Spleen (tissue), 13 donors: ENCODE measurements at places on chromosomes 5 and 9. TPM values are rescaled to one million over a fixed set of nuclear protein-coding genes. Genes with fewer than 3 reads are reported as not detected.

BHMT2 gene
- total RNA-seq, result 1.0 TPM

- H3K36me3 ChIP-seq, result no peaks in the 10 kb centered on the region
- no peak overlapping the region for H3K4me3 ChIP-seq
- H3K27ac ChIP-seq, result no peak overlapping the region
Measured at GRCh38 chr5:14579731-14580397, 1.7 kb upstream of the OTULINL start.

GRCh38 chr5:123440456-123441181 is 17.4 kb upstream of the CEP120 start:
- no peaks in the 10 kb centered on the region for H3K4me1 ChIP-seq
- no peak overlapping the region for H3K27ac ChIP-seq
- no peaks in the 10 kb centered on the region for H3K27me3 ChIP-seq
- no peaks in the 10 kb centered on the region for H3K36me3 ChIP-seq
- no peak overlapping the region for H3K4me3 ChIP-seq

- no peak overlapping the region for H3K4me3 ChIP-seq
- H3K36me3 ChIP-seq, result no peaks in the 10 kb centered on the region
- peaks cover 1% of the 10 kb centered on the region for H3K27me3 ChIP-seq
Measured at GRCh38 chr9:95574176-95574575, 57.4 kb upstream of the PTCH1 start.

DNA sequence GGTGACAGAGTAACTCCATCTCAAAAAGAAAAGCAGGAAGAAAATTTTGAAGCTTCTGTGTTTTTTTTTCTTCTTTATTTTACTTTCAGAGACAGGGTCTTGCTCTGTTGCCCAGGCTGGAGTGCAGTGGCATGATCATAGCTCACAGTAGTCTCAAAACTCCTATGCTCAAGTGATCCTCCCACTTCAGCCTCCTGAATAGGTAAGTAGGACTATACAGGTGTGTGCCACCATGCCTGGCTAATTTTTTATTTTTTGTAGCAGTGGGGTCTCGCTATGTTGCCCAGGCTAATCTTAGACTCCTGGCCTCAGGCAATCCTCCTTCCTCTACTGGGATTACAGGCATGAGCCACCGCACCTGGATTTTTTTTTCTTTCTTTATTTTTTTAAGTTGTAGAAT is 10.1 kb upstream of the C5orf24 start:
- no peaks in the 10 kb centered on the region for H3K27me3 ChIP-seq
- no peak for DNase-seq
- no peaks in the 10 kb centered on the region for H3K4me1 ChIP-seq
- no peak overlapping the region for H3K27ac ChIP-seq
- no peaks in the 10 kb centered on the region for H3K36me3 ChIP-seq
- H3K4me3 ChIP-seq, result no peak overlapping the region

DNA sequence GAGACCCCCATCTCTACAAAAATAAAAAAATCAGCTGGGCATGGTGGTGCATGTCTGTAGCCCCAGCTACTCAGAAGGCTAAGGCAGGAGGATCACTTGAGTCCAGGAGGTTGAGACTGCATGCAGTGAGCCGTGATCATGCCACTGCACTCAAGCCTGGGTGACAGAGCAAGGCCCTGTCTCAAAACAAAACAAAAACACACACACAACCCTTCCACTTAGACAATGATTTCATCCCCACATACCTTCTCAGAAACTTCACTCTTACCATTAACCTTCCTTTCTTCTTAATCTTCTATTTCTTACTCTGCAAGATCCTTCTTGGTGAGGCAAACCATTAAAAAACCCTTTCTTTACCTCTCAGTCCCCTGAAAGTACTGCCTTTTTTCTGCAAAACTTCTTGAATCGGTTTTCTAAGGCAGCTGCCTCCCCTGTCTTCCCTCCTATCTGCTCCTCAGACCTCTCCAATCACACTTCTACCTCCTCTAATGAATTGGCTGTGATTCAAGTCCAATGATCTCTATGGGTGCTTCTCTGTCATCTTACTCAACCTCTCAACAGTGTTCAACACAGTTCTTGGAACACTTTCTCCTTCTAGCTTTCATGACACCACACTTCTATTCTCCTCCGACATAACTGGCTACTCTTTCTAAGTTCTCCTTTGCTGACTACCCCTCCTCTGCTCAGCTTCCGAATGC is 47.3 kb downstream of the PFDN1 start:
- no peaks in the 10 kb centered on the region for H3K27me3 ChIP-seq
- H3K4me3 ChIP-seq, result no peak overlapping the region
- peaks cover 60% of the 10 kb centered on the region for H3K4me1 ChIP-seq
- no peak overlapping the region for H3K27ac ChIP-seq
- no peak for DNase-seq
- peaks cover 63% of the 10 kb centered on the region for H3K36me3 ChIP-seq

DNA sequence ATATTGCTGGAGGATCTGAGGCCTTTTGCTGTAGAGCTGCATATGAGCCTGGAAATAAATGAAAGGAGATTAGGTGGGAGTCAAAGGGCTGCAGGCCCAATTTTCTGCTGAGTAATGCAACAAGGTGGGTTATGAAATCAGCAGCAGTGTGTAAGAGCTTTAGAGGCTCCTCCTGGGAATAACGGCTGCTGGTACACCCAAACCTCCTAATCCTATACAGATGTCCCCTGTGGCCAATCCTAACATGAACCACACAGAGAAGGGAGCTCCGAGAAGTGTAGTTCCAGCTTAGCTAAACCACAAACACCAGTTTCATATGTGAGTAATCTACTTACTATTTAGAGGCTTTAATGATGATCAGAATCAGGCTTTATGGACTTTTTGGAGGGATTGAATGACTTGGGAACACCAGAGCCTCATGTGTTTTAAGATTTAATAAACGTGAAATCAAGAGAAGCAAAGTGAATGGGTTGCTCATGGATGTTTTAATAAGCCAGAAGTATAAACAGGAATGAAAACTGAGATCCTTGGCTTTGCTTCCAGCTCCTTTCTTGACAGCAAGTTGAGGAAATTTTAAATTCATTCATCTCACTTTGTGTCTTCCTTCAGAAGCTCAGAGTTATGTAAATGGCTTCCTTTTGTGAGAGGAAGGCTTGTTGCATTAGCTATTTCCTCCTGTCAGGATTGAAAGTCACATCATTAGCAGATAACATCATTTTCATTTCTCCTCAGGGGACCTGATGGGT is 437.5 kb downstream of the TMEM232 start:
- no peak overlapping the region for H3K27ac ChIP-seq
- no peaks in the 10 kb centered on the region for H3K4me1 ChIP-seq
- no peak for DNase-seq
- H3K4me3 ChIP-seq, result no peak overlapping the region

- no peak overlapping the region for H3K27ac ChIP-seq
- no peaks in the 10 kb centered on the region for H3K4me1 ChIP-seq
- H3K36me3 ChIP-seq, result no peaks in the 10 kb centered on the region
- no peak overlapping the region for H3K4me3 ChIP-seq
- no peaks in the 10 kb centered on the region for H3K27me3 ChIP-seq
- peak; percentile 78 for DNase-seq
Measured at GRCh38 chr5:133825631-133826289, 142.7 kb downstream of the C5orf15 start.

- H3K36me3 ChIP-seq, result peaks cover 5% of the 10 kb centered on the region
- H3K27me3 ChIP-seq, result no peaks in the 10 kb centered on the region
- no peak for DNase-seq
- peak overlapping the region; percentile 88 for H3K27ac ChIP-seq
- peak overlapping the region; percentile 70 for H3K4me3 ChIP-seq
Measured at GRCh38 chr9:120711841-120712538, 2.3 kb downstream of the MEGF9 start.

DNA sequence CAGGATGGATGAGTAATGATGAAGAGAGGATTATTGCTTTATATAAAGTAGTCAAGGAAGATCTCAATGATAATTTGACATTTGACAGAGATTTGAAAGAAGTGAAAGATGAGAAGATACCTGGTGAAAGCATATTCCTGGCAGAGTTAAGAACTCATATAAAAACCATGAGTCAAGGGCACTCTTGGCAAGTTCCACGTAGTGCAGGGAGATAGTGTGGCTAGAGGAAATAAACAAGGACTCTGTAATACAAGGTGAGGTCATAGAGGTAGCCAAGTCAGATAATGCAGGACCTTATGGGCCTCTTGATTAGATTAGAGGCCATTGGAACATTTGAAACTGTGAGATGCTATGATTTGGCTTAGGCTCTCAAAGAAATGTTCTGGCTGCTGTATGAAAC is 72.3 kb downstream of the HCN1 start:
- no peak for DNase-seq
- H3K27ac ChIP-seq, result no peak overlapping the region
- no peak overlapping the region for H3K4me3 ChIP-seq

TAF11L5 gene
- total RNA-seq, result not detected

DNA sequence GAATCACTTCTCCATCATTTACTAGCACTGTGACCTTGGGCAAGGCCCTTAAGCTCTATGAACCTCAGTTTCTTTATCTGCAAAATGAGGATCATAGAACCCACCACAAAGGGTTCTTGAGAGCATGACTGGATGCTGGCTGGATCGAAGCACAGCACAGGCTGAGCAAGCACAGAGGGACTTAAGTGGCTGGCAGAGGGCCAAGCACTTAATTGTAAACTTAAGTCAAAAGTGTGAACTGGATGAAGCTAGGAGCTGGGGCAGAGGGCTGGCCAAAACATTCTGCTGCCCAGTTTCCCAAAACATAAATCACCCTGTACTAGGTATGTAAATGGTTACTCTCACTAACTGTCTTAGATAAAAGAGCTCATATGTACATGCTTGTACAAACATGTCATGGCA is 112.3 kb upstream of the WWC1 start:
- no peak overlapping the region for H3K4me3 ChIP-seq
- H3K4me1 ChIP-seq, result no peaks in the 10 kb centered on the region
- DNase-seq, result no peak
- H3K27me3 ChIP-seq, result no peaks in the 10 kb centered on the region
- H3K36me3 ChIP-seq, result no peaks in the 10 kb centered on the region

GRCh38 chr9:33120620-33121019 is 44.1 kb upstream of the SMU1 start:
- peaks cover 22% of the 10 kb centered on the region for H3K4me1 ChIP-seq
- H3K4me3 ChIP-seq, result no peak overlapping the region
- H3K27me3 ChIP-seq, result no peaks in the 10 kb centered on the region
- peak overlapping the region; percentile 41 for H3K27ac ChIP-seq

DNA sequence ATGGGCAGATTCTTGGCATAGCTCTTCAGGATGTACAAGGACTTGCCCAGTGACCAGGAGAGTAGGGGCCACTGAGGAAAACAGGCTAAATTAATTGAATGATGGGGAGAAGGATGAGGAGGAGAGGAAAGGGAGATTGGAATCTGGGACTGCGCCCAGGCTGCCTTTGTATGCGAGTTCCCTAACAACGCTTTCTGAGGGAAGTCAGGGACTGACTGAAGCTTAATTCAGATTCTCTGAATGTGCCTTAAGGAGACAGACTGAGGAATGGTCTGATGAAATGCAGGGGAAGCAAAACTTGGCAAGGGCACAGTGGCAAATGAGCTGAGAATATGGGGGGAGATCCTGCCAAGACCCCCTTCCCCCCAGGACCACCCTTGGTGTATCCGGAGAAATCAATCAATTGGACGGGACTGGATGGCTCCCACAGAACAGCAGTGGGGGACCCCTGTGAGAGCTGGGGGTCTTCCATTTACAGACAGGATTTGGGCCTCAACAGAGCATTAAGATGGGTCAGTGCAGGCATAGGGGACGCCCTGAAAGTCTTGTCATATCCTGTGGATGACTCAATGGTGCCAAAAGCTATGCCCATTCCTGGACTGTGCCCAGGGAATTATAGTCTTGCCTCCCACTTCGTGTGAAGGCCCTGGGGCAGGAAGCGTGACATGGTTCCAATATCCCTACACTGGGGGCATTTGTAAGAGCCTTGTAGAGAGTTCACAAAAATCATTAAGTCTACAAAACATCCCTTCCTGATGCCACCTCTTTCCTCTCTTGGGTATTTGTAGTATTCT is 215.5 kb upstream of the TNC start:
- no peaks in the 10 kb centered on the region for H3K27me3 ChIP-seq
- no peaks in the 10 kb centered on the region for H3K36me3 ChIP-seq
- no peak overlapping the region for H3K27ac ChIP-seq

DNA sequence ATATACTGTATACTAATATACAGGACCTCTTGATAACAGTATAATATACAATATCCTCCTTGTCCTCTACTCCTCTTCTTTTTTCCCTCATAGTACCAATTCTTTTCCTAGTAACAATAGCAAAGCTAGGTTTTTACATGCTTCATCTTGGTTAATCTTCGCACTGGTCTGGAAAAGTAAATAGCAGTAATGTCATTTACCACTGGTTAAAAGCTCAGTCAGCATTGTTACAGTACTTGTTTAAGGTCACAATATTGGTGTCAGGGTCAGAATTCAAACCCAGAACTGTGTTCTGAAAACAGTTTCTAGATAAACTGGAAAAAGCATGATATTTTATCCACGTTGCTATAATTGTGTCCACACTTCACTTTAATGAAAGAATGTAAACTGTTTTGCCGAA is 692.4 kb upstream of the CDH6 start:
- H3K27ac ChIP-seq, result no peak overlapping the region
- no peaks in the 10 kb centered on the region for H3K27me3 ChIP-seq
- no peak overlapping the region for H3K4me3 ChIP-seq
- DNase-seq, result no peak

DNA sequence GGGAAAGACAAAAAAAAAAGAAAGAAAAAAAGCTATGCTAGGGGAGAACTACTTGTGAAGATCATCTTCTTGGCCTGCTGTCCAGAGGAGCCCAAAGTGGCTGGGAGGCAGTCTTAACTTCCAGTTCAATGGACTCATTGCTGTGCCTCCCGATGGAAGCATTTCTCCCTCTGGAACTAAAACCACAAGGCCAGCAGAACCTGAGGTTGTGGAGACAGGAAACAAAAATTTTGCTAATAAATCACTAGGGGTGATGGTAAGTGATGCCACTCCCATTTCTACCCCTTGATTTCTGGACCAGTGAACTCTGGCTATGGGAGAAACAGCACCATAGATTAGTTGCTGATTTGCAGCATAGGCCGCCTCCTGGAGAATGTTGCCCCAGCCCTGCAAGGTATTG is 123.4 kb upstream of the NFIL3 start:
- H3K36me3 ChIP-seq, result no peaks in the 10 kb centered on the region
- no peaks in the 10 kb centered on the region for H3K4me1 ChIP-seq
- no peak overlapping the region for H3K4me3 ChIP-seq

- peak overlapping the region; percentile 72 for H3K4me3 ChIP-seq
- no peaks in the 10 kb centered on the region for H3K36me3 ChIP-seq
- peaks cover 23% of the 10 kb centered on the region for H3K27me3 ChIP-seq
- peak overlapping the region; percentile 83 for H3K27ac ChIP-seq
- peaks cover 22% of the 10 kb centered on the region for H3K4me1 ChIP-seq
Measured at GRCh38 chr9:121500165-121500478, 478 bp upstream of the GGTA1 start.

- no peaks in the 10 kb centered on the region for H3K4me1 ChIP-seq
- H3K27me3 ChIP-seq, result peaks cover 41% of the 10 kb centered on the region
- no peak overlapping the region for H3K4me3 ChIP-seq
- DNase-seq, result peak; percentile 52
Measured at GRCh38 chr9:135215571-135216161, 128.2 kb downstream of the OLFM1 start.

- no peaks in the 10 kb centered on the region for H3K27me3 ChIP-seq
- no peaks in the 10 kb centered on the region for H3K4me1 ChIP-seq
- H3K4me3 ChIP-seq, result no peak overlapping the region
- H3K36me3 ChIP-seq, result no peaks in the 10 kb centered on the region
Measured at GRCh38 chr5:31021181-31021624, 172.3 kb upstream of the CDH6 start.

FOXI1 gene
- not detected for total RNA-seq

GRCh38 chr9:29200650-29201049 is 1627.4 kb upstream of the C9orf72 start:
- DNase-seq, result no peak
- H3K4me3 ChIP-seq, result no peak overlapping the region
- no peaks in the 10 kb centered on the region for H3K27me3 ChIP-seq
- H3K27ac ChIP-seq, result no peak overlapping the region
